ENCODE measurements at places on chromosomes 11 and 22. TPM values are rescaled to one million over a fixed set of nuclear protein-coding genes. Genes with fewer than 3 reads are reported as not detected.

- H3K27me3 ChIP-seq, result no peaks in the 10 kb centered on the region
- no peak for DNase-seq
- no peak overlapping the region for H3K4me3 ChIP-seq
Observed at GRCh38 chr11:102147632-102148031, 37.4 kb downstream of the YAP1 start.

Gene LRRC75B
- 7.9 TPM for total RNA-seq

Gene PTPN5
- not detected for total RNA-seq

DNA sequence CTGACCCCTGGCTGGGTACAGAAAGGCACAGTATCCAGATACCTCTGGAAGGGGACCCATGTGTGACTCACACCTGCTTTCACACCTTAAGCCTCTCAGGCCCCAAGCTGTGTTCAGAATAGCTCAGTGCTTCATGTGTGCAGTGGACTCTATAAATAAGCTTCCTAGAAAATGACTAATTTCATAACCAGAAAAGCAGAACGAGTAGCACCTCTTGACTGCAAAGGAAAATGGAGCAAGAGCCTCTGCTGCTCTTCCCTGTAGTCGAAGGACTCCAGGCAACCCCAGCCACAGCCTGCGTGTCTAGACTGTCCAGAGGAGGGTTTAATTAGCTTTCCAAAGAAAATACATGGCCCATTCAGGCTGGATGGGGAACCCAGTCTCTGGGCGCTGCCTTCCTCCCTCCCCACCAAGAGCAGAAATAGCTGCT lies 23.1 kb downstream of the PTPN5 start:
- no peaks in the 10 kb centered on the region for H3K36me3 ChIP-seq
- H3K4me3 ChIP-seq, result no peak overlapping the region
- no peaks in the 10 kb centered on the region for H3K27me3 ChIP-seq
- peaks cover 11% of the 10 kb centered on the region for H3K4me1 ChIP-seq
- DNase-seq, result no peak

GRCh38 chr22:38285018-38285417 lies 12.2 kb upstream of the TMEM184B start:
- no peak for DNase-seq
- no peaks in the 10 kb centered on the region for H3K36me3 ChIP-seq
- H3K27ac ChIP-seq, result no peak overlapping the region
- no peak overlapping the region for H3K4me3 ChIP-seq
- H3K27me3 ChIP-seq, result no peaks in the 10 kb centered on the region

Gene SLC22A6
- total RNA-seq, result not detected

Gene ESRRA
- 62.7 TPM for total RNA-seq

GRCh38 chr11:76795290-76795935 lies 12.3 kb downstream of the TSKU start:
- peaks cover 8% of the 10 kb centered on the region for H3K4me1 ChIP-seq
- no peaks in the 10 kb centered on the region for H3K27me3 ChIP-seq
- no peak overlapping the region for H3K27ac ChIP-seq
- H3K4me3 ChIP-seq, result no peak overlapping the region
- DNase-seq, result no peak
- H3K36me3 ChIP-seq, result no peaks in the 10 kb centered on the region

Gene MUC6
- 0.02 TPM for total RNA-seq

DNA sequence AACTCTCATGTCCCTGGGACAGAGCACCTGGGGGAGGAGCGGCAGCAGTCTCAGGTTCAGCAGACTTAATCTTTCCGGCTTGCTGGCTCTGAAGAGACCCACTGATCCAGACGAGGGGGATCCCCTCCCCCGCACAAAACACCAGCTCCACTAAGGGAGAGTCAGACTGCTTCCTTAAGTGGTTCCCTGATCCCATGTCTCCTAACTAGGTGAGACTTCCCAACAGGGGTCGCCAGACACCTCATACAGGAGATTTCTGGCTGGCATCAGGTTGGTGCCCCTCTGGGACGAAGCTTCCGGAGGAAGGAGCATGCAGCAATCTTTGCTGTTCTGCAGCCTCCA lies 157.2 kb upstream of the TMEM45B start:
- DNase-seq, result no peak
- H3K4me3 ChIP-seq, result no peak overlapping the region
- no peaks in the 10 kb centered on the region for H3K4me1 ChIP-seq
- no peak overlapping the region for H3K27ac ChIP-seq
- H3K27me3 ChIP-seq, result no peaks in the 10 kb centered on the region
- no peaks in the 10 kb centered on the region for H3K36me3 ChIP-seq

Measured in HCT116 (cell line).